ENCODE measurements at places on chromosomes 2 and 18.

GRCh38 chr2:27966466-27966865, 75.9 kb downstream of the BABAM2 start:
- no peak for DNase-seq

- DNase-seq, result no peak
Observed at GRCh38 chr18:4084382-4084900, 370.7 kb downstream of the DLGAP1 start.

DNA sequence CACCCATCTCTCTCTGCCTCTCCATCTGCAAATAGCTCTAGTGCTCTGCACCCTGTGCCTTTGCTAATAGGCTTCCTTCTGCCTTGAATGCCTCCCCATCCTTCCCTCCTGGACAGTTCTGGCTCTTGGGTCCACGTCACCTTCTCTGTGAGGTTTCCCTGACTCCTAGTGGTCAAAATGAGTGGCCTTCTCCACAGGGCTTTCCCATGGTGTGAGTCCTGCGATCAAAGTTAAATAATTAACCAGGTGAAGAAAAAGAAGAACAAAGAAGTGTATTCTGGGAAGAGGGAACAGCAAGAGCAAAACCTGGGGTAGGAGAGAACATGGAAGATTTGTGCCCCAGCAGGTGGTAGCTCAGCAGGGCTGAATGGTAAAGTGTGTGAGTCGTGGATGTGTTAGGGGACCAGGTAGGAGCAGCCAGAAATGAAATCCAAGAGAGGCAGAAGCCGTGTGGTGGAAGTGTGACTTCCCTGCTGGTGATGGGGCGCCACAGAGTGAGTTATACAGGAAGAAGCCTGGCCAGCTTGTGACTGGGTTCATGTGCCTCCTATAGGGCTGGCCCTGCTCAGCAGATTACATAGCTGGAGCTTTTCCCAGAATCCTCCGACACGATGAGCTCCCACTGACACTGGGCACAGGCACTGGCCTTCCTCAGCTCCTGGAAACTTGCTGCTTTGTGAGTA, 93.8 kb upstream of the LDAH start:
- DNase-seq, result peak; percentile 17

DNA sequence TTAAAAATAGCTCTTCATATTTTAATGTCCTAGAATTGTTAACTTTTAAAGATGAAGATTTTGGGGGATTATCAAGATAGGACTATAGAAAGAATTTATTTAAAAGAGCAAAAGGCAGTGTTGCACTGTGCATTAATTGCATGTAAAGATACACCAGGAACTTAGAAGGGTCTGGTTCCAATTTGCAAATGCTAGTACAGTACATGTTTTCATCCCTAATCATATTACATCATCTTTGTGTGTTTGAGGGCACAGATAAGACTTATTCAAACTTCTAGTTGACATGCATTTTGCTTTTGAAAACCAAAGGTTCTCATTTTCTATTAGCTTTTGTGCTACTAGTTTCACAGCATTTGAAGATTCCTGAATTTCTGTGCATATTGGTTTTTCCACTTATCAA, 231.7 kb upstream of the LYPD1 start:
- DNase-seq, result no peak

DNA sequence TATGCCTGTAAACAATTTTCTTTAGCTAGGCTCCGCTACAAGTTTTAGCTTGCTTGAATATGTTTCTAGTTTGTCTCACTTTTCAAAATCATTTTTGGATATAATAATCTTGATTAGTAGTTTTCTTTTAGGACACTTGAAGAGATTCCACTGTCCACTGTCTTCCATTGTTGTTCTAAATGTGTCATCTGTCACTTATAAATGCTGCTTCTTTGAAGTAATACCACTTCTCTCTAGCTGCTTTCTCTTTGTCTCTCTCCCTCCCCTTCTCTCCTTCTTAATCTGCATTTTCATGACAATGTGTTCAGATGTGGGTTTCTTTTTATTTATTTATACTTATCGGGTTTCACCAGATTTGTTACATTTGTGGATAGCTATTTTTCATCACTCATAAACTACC, 73.7 kb upstream of the DPP10 start:
- no peak for DNase-seq

DNA sequence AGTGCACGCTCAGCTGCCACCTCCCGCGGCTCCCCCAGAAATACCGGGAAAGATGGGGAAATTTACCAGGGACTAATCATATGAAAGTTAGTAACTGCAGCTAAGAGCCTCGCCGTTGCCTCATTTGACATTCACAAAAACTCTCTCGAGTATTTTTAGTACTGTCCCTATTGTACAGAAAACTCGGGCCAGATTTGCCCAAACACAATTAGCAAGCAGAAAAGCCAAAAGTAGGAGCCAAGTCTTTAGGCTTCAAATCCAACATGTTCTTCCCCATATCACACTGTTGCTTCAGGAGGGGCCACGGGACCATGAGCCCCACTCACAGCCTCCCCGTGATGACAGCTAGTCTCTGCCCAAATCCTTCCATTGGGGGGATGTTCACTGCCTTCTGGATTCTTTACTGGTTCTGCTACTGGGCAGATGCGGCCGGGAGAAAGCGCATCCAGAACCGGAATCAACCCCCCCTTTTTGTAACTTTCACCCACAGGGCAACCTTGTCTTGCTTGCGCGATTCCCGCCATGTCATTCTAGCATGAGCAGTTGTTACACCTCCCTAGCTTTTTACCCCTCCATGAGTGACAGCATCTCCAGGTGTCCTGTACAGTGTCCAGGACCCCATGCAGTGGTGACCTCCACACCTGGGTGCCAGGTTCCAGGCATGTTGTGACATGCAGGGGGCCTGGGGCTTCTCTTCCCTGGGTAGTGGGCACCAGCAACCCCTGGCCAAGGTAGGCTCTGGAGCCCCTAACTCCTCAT, 35.2 kb downstream of the CENPO start:
- DNase-seq, result no peak

- DNase-seq, result no peak
Observed at GRCh38 chr2:113973810-113974209, 83.9 kb downstream of the ACTR3 start.

- no peak for DNase-seq
Observed at GRCh38 chr2:118983915-118984314, 41.9 kb downstream of the MARCO start.

GRCh38 chr2:160278101-160278878, 78.2 kb upstream of the ITGB6 start:
- no peak for DNase-seq

DNA sequence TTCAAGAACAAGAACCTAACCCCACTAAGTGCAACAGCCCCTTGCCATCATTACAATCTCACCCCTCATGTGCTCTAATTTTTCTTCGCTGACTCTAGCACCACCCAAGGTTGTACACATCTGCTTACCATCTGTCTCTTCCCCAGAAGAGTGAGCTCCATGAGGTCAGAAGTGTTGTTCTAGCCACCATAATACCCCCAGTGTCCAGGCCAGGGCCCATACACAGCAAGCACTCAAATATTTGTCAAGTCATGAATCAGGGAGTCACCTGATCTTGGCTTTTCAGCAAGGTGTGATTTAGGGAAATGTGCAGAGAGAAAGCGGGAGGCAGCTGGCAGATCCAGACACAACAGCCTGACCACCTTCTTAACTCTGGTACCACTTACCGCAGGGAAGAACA, 5.7 kb downstream of the ERCC3 start:
- DNase-seq, result no peak

DNA sequence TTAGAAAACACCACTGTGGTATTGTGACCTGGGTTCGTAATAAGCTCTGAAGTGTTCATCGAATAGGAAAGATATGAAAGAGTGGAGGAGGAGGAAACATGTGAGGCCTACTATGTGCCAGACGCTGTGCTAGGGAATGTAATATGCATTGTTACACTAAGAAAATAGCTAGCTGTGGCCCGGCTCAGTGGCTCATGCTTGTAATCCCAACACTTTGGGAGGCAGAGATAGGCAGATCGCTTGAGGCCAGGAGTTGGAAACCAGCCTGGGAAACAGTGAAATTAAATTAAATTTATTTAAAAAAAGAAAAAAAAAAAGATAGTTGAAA, 49.2 kb upstream of the ZNF397 start:
- DNase-seq, result no peak

GRCh38 chr2:28342081-28342967, 50.3 kb upstream of the FOSL2 start:
- no peak for DNase-seq

DNA sequence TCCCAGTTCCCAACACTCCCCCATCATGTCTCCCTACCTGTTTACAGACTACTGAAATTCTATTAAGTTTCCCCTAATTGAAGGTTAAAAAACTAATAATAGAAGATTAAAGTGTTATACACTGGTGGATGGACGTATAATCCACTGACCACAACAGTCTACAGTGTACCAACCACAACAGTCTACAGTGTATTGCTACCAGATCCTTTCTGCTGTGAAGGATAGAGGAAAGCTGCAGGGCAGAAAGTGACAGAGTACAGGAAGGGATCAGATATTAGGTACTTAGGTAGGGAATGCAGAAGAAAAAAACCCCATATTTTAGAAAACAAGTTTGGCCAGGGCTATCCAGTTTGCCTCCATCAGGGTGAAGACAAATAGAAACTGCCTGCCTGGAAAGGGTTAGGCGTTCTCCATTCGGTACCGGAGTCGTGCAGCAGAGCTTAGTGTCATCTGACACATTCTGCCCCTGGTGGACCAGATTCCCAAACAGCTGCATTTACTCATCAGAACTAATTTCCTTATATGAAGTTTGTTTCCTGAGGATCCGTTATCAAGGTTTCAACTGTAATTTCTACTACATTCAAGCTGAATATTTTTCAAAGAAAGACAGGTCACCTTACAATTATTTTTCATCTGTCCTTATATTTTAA, 49.9 kb downstream of the KLF7 start:
- no peak for DNase-seq

- DNase-seq, result no peak
Observed at GRCh38 chr2:176134035-176134434, 4.5 kb downstream of the HOXD8 start.

DNA sequence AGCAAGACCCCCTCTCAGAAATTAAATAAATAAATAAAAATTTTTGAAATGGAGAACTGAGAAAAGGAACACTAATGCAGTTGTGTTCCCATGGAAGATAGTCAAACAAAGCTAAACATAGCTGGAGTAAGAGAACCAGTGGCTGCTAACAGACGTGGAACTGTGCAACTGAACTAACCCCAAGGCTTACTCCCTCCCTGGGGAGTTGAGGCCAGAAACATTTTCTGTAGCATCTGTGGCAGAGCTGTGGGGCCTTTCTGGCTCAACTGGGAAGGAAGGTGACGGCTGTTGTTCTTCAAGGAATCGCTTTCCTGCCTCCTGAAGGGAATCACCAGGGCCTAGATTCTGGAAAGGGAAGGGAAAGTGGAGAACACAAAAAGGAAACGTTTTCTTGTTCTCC, 53.9 kb upstream of the B3GNT2 start:
- DNase-seq, result no peak

- no peak for DNase-seq
Observed at GRCh38 chr2:101011152-101011551, 9.1 kb downstream of the RPL31 start.

DNA sequence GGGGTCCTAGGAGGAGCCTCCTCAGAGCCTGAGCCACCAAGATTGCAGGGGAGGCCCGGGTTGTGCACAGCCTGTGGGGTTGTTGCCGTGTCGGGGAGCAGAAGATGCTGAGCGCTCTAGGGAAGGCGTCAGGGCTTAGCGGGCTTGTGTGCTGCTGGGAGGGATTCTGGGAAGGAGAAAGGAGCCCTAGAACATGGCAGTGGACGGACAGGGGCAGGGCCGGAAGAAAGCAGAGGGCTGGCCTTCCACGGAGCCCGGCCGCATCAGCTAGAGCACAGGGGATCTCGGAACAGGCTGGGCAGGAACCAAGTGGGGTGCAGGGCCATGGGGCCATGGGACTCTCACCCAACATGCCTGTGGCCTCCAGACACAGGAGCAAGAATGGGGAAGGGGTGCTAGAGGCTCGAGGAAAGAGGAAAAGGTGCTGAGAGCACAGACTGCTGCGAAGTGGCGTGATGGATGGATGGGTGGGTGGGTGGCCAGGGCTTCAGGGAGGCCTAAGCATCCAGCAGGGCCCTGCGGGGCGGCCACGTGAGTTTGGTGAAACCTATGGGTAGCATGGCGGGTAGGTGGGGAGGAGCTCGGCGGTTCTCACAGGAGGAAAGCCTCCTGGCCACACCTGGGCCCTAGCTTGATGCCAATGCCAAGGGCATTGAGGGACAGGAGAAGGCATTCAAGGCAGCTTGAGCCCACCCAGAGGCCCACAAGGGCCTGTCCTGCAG, 35.8 kb downstream of the MTERF4 start:
- no peak for DNase-seq

GRCh38 chr2:16626497-16626896, 39.1 kb downstream of the CYRIA start:
- no peak for DNase-seq

DNA sequence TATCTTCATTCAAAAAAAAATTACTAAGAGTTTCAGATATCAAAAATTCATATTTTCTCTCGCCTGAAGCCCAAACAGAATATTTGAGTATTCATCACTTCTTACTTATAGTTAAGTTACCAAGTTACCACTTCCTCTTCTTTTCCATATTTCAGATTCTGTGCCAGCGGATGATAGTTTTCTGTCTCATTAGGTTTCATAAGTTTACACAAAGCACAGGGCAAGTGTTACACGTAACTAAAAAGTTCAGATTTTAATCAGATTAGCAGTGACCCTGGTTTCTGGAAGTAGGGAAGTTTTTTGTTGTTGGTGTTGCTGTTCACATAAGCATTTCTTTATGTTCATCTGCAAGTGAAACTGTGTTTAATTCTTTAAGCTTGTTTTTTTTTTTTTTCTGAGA, 10.2 kb downstream of the AFTPH start:
- no peak for DNase-seq

DNA sequence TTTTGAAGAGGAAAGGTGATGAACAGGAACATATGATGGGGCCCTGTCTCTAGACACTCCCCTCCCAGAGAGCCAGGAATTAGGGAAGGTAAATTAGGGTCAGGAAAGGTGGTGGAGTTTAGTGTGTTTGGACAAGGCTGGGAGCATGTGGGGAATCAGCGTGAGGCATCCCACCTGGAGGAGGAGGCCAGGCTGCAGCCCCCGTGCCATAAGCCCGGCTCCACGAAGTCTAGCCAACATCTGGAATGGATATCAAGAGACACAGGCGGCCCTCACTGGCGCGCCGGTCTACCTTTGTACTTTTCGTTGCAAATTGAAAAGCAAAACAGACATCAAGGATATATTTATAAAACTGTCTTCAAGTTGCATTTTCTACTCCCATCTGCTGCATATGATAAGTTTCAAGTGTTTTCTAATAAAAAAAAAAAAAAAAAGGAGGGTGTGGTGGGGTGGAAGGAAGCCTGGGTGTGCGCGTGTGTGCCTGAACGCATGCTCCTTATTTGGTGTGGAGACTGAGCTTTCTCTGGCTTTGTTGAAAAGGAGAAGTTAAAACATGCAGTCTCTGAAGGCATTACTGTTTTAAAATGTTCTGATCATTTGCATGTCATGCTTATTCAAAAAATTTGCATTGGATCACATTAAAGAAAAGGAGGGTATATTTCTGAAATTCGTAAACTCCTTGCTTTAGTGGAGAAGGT, 546.7 kb upstream of the ID2 start:
- no peak for DNase-seq

- no peak for DNase-seq
Observed at GRCh38 chr18:63145851-63146555, 173.6 kb downstream of the BCL2 start.

GRCh38 chr2:240291337-240292034, 144.0 kb upstream of the GPC1 start:
- no peak for DNase-seq
